ENCODE measurements at places on chromosomes 6 and 20.

- peak; percentile 12 for DNase-seq
- no peaks in the 10 kb centered on the region for H3K36me3 ChIP-seq
- H3K4me3 ChIP-seq = no peak overlapping the region
Measured at GRCh38 chr20:52783769-52784168, 188.4 kb upstream of the TSHZ2 start.

- H3K36me3 ChIP-seq = peaks cover 32% of the 10 kb centered on the region
- peak; percentile 20 for DNase-seq
- no peaks in the 10 kb centered on the region for H3K27me3 ChIP-seq
Measured at GRCh38 chr20:20505554-20505953, 137.7 kb downstream of the INSM1 start.

DNA sequence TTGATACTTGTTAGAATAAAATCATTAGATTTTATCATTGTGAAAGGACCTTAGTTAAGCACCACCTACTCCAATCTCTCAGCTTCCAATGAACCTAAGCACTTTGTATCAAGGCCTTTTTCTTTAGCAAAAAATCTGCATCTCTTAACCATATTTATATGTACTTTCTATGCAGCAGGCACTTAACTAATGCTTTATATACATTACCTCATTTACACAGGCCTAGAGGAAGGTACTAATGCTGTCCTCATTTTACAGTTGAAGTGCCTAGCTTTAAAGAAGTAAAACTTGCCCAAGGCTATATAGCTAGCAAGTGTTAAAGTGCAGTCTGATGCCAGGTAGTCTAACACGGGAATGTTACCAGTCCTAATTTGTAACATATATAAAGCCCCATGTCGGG is 14.0 kb downstream of the MAP3K7 start:
- DNase-seq = no peak
- no peaks in the 10 kb centered on the region for H3K4me1 ChIP-seq
- H3K4me3 ChIP-seq = no peak overlapping the region
- no peak overlapping the region for H3K27ac ChIP-seq
- H3K27me3 ChIP-seq = no peaks in the 10 kb centered on the region

GRCh38 chr6:65450451-65450850 is 256.6 kb downstream of the EYS start:
- no peak overlapping the region for H3K27ac ChIP-seq
- no peak for DNase-seq
- H3K27me3 ChIP-seq = no peaks in the 10 kb centered on the region
- no peaks in the 10 kb centered on the region for H3K36me3 ChIP-seq
- no peaks in the 10 kb centered on the region for H3K4me1 ChIP-seq
- no peak overlapping the region for H3K4me3 ChIP-seq

- H3K4me3 ChIP-seq = no peak overlapping the region
- no peak for DNase-seq
- H3K4me1 ChIP-seq = no peaks in the 10 kb centered on the region
- no peak overlapping the region for H3K27ac ChIP-seq
- H3K27me3 ChIP-seq = no peaks in the 10 kb centered on the region
- no peaks in the 10 kb centered on the region for H3K36me3 ChIP-seq
Measured at GRCh38 chr6:95266537-95267258, 310.6 kb upstream of the MANEA start.

- H3K27me3 ChIP-seq = peaks cover 4% of the 10 kb centered on the region
- no peak overlapping the region for H3K4me3 ChIP-seq
- H3K4me1 ChIP-seq = no peaks in the 10 kb centered on the region
- H3K36me3 ChIP-seq = no peaks in the 10 kb centered on the region
Measured at GRCh38 chr6:7473805-7474719, 67.4 kb upstream of the DSP start.

GRCh38 chr20:39009348-39009747 is 47.2 kb downstream of the DHX35 start:
- no peak for DNase-seq
- no peak overlapping the region for H3K4me3 ChIP-seq
- H3K4me1 ChIP-seq = 0 out of 2 replicates have a peak, but pooled peaks cover 3% of the 10 kb centered on the region
- no peaks in the 10 kb centered on the region for H3K27me3 ChIP-seq

- H3K4me1 ChIP-seq = no peaks in the 10 kb centered on the region
- H3K36me3 ChIP-seq = no peaks in the 10 kb centered on the region
- peaks cover 3% of the 10 kb centered on the region for H3K27me3 ChIP-seq
- H3K4me3 ChIP-seq = no peak within 1 kb of the TSS
Measured at GRCh38 chr20:1225783-1226654, at the start of gene RAD21L1. TSS of gene RAD21L1 (plus strand) at chr20:1226044. CDS start at chr20:1228454, 2,410 bp downstream.

- H3K27me3 ChIP-seq = no peaks in the 10 kb centered on the region
- no peak for DNase-seq
- H3K36me3 ChIP-seq = no peaks in the 10 kb centered on the region
- H3K27ac ChIP-seq = no peak overlapping the region
- H3K4me1 ChIP-seq = no peaks in the 10 kb centered on the region
Measured at GRCh38 chr6:111970426-111970825, 83.5 kb upstream of the CCN6 start.

DNA sequence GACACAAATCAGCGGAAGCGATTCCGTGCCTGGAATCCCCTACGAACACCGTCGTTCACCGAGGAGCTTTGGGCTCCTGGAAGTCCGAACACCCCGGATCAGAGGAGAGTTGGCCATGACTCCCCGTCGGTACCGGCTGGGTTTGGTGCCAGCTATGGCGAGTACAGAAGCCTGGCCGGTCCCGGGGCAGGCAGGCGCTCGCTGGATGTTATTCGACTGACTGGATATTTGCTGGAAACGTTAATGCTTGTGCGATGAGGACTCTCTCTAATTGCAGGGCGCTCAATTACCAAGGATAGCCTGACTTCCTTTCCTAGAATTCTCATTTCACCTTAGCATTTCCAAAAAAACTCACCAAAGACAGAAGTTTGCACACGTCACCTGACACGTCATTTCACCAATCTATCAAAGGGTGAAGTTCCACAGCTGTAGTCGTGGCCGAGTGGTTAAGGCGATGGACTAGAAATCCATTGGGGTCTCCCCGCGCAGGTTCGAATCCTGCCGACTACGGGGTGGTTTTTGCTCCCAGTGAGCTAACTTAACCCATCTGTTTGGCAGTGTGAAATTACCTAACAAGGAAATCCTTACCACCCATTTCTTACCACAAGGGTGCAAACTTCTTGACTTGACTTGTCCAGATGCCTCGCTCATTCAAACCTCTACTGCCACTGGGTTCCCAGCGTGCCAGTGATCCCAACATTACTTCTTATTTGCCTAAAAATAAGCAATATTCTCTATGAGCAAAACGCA is 22.7 kb upstream of the ZNF184 start:
- peaks cover 4% of the 10 kb centered on the region for H3K27me3 ChIP-seq
- H3K4me1 ChIP-seq = 0 out of 2 replicates have a peak, but pooled peaks cover 3% of the 10 kb centered on the region
- no peak overlapping the region for H3K27ac ChIP-seq
- no peaks in the 10 kb centered on the region for H3K36me3 ChIP-seq
- H3K4me3 ChIP-seq = no peak overlapping the region

- H3K36me3 ChIP-seq = no peaks in the 10 kb centered on the region
- H3K27me3 ChIP-seq = no peaks in the 10 kb centered on the region
- H3K27ac ChIP-seq = no peak overlapping the region
Measured at GRCh38 chr20:61106438-61106837, 145.6 kb upstream of the CDH4 start.

GRCh38 chr6:50925981-50926380 is 107.3 kb downstream of the TFAP2B start:
- DNase-seq = no peak
- H3K36me3 ChIP-seq = no peaks in the 10 kb centered on the region
- H3K27me3 ChIP-seq = no peaks in the 10 kb centered on the region
- peaks cover 8% of the 10 kb centered on the region for H3K4me1 ChIP-seq
- no peak overlapping the region for H3K4me3 ChIP-seq

- H3K36me3 ChIP-seq = peaks cover 28% of the 10 kb centered on the region
- no peak overlapping the region for H3K27ac ChIP-seq
- H3K27me3 ChIP-seq = no peaks in the 10 kb centered on the region
- DNase-seq = no peak
Measured at GRCh38 chr20:25039697-25040437, 18.1 kb downstream of the ACSS1 start.

- no peak for DNase-seq
- no peaks in the 10 kb centered on the region for H3K27me3 ChIP-seq
- H3K36me3 ChIP-seq = no peaks in the 10 kb centered on the region
Measured at GRCh38 chr6:87482366-87482765, 9.6 kb downstream of the SLC35A1 start.

DNA sequence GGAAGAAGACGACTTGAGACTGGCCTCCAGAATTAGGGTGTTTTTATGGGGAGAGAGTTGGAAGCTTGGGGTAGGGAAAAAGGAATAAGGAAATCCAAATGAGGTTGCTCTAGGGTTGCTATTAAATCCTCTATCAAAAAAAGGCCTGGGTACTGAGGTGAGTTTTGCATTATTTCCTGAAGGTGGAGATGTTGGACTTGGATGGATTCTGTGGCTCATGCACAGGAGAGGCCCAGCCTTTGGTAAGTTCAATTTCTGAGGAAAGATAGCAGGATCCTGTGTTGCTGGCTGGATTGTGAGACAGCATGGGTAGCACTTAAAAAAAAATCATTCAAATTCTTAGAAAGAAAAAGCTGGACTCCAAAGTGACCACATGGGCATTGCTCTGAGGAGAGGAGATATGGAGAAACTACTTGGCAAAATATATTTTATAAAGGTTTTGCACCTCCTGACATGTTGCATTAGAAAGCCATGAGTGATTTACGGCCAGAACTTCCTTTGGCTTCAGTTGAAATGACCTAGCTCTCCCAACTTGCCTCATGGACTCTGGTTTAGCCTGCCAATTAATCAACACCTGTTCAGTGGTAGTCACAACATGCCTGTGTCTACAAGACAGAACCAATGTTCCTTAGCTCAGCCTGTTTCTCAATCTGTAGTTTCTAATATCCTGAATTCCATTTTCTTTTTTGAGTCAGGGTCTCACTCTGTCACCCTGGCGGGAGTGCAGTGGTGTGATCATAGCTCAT is 152.1 kb upstream of the RALGAPA2 start:
- H3K27ac ChIP-seq = no peak overlapping the region
- no peaks in the 10 kb centered on the region for H3K27me3 ChIP-seq
- H3K4me3 ChIP-seq = no peak overlapping the region
- no peaks in the 10 kb centered on the region for H3K4me1 ChIP-seq

- DNase-seq = peak; percentile 74
- 0 out of 2 replicates have a peak, but pooled peaks cover 4% of the 10 kb centered on the region for H3K36me3 ChIP-seq
- H3K4me3 ChIP-seq = peak overlapping the region; percentile 78
- peak overlapping the region; percentile 88 for H3K27ac ChIP-seq
Measured at GRCh38 chr6:73309785-73310502, 44.1 kb downstream of the DPPA5 start.

DNA sequence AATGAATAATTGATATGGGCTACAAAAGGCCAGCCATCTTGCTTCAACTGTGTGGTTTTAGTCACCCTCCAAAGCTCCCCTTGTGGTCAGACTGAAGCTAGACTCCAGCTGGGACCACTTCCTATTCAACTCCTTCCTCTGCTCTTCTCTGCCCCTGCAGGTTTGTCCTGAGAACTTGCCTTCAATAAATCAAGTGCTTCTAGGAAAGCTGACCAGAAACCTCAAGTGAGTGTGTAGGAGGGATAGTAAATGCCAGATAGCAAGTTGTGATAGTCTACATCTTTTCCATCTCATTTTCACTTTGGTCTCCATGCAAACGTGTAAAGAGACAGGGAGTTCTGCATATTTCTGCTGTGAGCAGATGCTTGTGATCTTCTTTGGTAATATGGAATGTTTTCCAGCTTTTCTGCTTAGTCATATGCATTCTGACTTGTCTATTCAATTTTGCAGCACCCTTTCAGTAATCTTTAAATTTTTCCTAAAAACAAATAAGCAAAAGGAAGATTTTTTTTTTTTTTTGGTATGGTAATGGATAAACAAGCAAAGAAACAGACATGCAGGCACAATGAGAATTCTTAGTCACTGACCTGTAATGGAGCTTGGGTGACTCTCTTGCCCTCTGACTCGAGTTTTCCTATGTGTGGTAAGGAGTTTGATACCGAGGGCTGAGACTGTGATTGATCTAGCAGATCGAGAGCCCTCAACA is 201.3 kb upstream of the BTBD3 start:
- peak; percentile 15 for DNase-seq
- H3K4me1 ChIP-seq = no peaks in the 10 kb centered on the region
- peaks cover 4% of the 10 kb centered on the region for H3K27me3 ChIP-seq
- H3K27ac ChIP-seq = no peak overlapping the region

DNA sequence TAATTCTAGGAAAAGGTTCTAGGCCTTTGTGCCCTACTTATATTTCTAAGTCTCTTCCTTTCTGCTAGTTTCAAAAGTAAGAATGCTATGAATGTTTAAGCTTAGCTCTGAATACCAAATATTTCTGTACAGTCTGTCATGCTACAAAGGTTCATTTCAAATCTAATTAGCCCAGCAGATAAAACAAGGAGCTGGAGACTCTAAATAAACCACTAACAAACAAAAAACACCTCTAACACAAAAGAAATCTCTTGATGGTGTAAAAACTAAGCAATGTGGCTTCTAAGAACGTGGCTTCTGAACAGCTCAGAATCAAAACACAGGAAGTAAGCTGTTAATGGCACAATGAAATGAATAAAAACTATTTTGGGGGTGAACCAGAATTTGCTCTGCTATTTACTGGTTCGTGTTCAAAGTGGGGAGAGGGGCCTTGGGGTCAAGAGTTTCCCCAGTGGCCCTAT is 198.3 kb downstream of the BCAS1 start:
- H3K36me3 ChIP-seq = no peaks in the 10 kb centered on the region
- no peaks in the 10 kb centered on the region for H3K27me3 ChIP-seq
- peak overlapping the region; percentile 87 for H3K27ac ChIP-seq
- peak; percentile 23 for DNase-seq

DNA sequence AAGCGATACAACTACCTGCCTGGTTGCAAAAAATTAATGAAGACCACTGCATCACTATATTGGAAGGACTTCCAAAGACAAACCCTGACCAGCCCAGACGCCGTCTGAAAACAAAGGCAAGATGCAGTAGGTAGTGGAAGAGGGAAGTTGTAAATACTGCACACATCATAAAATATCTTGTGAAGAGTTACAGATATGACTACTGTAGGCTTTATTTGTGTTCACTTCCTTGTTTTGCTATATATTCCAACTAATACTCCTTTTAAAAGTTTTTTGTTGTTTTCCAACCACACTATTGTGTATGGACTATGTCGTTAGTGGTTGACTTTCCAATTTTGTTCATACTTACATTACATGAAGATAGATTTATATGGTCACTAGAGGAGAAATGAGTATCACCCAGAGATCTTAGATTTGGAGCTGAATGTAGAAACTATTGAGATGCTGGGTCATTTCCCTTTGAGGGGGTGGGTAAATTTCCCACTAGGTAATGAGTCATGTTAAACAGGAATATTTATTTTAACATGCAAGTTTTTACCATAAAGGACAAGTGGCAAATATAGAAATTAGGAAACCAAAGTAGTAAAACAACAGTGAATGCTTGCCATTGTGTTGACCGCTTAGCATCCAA is 16.6 kb upstream of the TXLNB start:
- DNase-seq = no peak
- no peaks in the 10 kb centered on the region for H3K36me3 ChIP-seq
- no peak overlapping the region for H3K27ac ChIP-seq
- H3K27me3 ChIP-seq = no peaks in the 10 kb centered on the region

DNA sequence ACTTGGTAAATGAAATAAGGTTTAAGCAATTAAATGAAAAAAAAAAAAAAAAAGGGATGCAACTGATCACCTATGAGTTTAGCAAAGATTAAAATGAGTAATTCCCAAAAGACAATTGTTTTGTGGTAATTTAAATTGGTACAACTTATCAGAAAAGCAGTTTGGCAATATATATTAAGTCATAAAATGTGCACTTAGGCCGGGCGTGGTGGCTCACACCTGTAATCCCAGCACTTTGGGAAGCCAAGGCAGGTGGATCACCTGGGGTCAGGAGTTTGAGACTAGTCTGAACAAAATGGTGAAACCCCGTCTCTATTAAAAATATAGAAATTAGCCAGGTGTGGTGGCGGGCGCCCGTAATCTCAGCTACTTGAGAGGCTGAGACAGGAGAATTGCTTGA is 7.9 kb downstream of the PHACTR2 start:
- H3K4me3 ChIP-seq = no peak overlapping the region
- H3K36me3 ChIP-seq = no peaks in the 10 kb centered on the region
- no peak overlapping the region for H3K27ac ChIP-seq
- peaks cover 3% of the 10 kb centered on the region for H3K27me3 ChIP-seq

Data from DND-41 (cell line).